ENCODE measurements at places on chromosomes 6 and 20.

- no peak for ATAC-seq
These were observed 23.6 kb downstream of the LRP11 start for GRCh38 chr6:149840345-149841075.

DNA sequence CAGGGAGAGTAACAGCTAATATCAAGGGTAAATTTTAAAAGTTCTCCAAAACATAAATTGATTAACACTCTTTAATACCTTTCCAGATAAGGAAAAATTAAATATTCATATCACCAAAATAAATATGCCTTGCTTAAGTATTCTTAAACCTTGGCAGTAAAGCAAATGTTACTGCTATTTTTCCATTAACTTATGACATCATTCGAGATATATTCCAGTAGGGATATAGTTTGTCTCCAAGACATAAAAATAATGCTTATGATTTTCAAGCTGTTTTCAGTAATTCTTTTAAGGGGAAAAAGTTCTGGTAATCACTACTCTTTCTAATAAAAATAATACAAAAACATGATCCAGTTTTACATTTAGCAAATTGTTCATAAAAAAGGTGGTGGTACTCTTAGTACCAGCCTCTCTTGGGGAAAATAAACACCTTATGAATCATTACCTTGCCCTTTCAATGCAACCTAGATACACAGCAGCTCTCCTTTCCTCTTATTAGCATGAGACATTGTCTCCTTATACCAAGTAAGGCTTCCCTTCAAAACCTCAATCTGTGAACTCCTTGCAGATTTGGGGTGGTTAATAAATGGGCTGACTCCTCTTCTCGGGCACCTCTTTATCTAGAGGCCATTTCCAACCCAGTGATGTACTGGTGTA lies 31.5 kb upstream of the LTV1 start:
- no peak for ATAC-seq

DNA sequence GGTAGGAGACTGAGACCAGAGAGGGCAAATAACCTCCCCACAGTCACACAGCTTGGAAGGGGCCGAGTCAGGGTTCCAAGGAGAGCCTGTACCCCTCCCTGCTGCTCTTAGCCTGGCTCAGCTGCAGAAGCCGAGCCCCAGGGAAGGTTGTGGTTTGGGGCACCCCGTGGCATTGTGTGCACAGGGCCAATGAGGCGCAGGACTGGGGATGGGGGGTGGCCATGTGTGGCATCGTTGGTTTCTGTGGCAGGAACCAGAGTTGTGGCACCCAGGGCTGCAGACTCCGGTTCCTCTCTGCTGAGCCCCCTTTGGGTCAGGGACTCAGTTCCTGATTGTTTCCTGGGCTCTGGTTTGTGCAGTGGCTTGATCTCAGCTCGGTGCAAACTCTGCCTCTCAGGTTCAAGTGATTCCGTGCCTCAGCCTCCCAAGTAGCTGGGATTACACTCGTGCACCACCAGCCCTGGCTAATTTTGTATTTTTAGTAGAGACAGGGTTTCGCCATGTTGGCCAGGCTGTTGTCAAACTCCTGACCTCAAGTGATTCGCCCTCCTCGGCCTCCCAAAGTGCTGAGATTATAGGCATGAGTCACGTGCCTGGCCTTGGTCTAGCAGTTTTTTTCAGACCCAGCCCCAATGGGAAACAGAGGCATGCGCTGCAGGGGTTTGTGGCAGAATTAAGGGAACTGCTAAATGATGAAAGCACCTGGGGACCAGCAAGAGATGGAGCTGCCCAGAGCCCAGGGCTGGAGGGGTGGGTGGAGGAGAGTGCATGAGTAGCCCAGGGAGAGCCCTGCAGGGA lies 221.0 kb upstream of the SULF2 start:
- no peak for ATAC-seq

DNA sequence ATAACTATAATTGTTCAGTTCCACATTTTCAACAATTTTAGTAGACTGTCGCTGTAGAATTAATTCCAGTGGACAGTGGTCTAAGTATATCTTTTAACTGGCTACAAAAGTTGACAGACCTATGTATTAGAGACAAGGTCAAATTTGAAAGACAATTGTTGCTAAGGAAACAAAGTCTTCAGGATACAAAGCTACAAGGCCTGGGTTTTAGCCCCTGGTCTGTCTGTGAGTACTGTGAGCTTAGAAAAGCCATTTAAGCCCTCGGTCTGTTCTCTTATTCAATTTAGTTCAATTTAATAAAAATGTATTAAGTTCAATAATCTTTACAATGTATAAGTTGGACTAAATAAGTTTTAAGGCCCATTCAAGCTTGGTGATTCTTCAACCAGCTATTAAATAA lies 352.5 kb downstream of the HDGFL1 start:
- ATAC-seq: no peak

DNA sequence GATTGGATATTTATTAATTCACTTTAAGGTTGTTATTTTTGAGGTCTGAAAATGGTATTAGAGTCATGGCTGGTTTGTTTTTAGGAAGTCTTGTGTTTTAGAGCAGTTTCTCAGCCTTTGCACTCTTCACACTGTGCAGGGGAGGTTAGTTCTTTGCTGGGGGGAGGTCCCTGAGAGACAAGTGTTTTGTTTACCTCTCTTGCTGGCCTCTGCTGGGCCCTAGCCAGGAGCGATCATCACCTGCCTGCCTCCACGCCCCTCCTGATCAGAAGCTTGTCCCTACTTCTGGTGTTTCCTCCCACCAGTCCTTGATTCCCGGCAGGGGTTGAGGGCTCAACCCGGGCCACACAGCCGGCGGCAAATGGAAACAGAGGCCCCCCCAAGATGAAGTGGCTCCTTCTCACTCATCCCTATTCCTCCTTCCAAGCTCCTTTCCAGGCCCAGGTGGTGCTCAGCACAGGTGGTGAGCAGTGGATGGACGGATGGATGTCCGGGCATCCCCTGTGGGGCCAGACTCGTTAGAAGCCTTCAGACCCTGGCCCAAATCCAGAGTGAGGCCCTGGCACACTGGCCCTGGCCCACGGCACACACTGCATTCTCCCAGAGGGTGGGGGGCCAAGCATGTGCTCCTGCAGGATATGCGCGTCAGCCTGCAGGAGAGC lies 51.3 kb downstream of the GRM4 start:
- no peak for ATAC-seq
